ENCODE measurements at places on chromosomes 12 and 14.
A peak's percentile ranks its signal among the peaks of the same experiment; 100 is the strongest.

GRCh38 chr14:68394764-68395143 is 398.1 kb downstream of the ZFP36L1 start:
- no peak for DNase-seq

DNA sequence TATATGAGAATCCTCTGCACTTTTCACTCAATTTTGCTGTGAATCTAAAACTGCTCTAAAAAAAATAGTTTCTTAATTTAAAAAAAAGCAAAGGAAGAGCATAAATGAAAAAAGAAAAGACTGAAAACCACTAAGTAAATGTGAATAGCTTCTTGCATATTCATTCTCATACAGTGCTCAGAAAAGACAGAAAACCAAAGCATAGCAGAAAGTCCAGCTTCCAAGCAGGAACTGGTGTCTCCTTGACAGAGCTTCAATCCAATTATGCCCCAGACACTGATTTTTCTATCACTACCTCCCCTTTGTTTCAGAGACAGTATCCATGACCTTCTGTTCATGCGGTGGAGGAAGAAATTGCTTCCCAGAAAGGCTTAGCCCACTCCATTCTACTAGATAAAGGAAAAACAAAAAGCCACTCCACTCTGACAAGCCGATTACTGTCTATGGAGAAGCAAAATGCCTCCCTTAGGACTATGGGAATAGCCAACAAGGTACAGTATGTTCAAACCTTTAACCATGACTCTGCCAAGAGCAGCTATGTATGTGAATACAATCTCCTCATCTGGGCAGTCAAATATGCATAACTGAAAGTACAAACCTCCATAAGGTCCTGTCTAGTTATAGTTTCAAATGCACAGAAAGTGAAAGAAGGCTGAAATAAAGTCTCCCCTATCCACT is 40.6 kb downstream of the ATF7 start:
- DNase-seq: no peak

DNA sequence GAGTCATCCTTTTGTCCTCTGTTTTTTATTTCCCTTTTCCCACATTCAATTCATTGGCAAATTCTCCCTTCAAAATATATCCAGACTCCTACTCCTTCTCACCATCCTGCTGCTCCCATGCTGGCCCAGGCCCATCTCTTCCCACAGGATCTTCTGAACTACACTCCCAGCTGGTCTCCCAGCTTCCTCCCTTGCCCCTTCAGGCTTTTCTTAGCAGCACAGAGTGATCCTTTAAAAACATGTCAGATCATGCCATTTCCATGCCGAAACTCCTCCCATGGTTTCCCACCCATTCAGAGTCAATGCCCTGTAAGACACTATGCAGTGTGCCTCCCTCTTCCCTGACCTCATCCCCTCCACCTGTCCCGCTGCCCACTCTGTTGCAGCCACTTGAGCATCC is 2.4 kb upstream of the KRT84 start:
- no peak for DNase-seq

DNA sequence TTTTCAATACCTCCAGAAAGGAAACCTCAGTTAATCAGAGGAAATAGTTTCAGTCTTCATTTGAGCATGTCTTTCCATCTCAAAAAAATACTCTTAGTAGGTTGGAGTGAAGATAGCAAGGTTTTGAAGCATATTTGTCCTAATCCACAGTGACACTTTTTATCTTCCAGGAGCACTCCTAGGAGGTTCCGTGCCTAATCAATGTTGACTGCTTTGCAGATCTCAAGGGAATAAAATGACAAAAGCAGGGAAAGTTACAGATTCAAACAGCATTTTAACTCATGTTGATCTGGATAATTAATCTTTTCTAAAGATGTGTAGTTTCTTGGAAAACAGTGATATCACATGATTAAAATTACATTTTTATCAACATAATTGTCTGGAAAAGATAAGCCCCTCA is 213.9 kb downstream of the ANO6 start:
- no peak for DNase-seq

DNA sequence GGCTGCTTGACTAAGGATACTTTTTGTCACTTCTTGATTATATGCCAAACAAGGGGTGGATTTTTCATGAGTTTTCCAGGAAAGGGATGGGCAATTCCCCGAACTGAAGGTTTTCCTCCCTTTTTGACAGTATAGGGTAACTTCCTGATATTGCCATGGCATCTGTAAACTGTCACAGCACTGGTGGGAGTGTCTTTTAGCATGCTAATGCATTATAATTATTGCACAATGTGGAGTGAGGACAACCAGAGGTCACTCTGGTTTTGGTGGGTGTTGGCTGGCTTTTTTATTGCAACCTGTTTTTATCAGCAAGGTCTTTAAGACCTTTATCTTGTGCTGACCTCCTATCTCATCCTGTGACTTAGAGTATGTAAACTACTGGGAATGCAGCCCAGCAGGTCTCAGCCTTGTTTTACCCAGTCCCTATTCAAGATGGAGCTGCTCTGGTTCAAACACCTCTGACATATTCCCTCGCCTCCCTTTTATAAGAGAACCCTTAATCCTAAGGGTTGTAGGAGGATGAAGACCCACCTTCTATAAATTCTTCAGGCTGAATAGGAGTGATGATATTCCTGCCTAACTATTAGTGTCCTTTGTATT is 471.2 kb downstream of the ATP23 start:
- no peak for DNase-seq

DNA sequence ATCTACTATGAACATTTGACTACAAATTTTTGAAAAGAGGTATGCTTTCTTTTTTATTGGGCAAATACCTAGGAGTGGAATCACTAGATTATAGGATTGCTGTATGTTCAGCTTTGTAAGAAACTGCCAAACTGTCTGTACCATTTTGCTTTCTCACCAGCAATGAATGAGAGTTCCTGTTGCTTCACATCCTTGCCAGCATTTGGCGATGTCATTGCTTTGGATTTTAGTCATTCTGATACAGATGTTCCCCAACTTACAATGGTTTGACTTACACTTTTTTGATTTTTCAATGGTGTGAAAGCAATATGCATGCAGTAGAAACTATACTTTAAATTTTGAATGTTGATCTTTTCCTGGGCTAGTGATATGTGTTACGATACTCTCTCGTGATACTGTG is 328.7 kb downstream of the RAD51B start:
- no peak for DNase-seq

- DNase-seq: no peak
Observed at GRCh38 chr12:107622001-107622400, 63.6 kb upstream of the PWP1 start.

- no peak for DNase-seq
Observed at GRCh38 chr12:70919176-70919575, 1.4 kb downstream of the PTPRR start.

DNA sequence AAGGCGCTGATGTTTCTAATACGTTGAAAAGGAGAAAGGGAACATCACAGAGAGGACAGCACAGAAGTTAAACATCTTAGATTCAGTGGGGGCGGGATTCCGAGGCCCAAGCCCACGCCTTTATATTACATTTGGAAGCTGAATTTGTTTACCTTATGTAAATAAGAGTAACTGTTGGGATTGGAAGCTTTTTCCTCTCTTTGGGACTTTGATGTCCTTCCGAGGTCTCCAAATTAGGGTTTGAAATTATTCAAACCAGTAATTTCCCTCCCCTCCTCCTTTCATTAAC is 6.4 kb downstream of the FOXA1 start:
- no peak for DNase-seq

GRCh38 chr12:6084261-6084968 is 40.1 kb downstream of the VWF start:
- no peak for DNase-seq

- DNase-seq: peak; percentile 79
Observed at GRCh38 chr14:75522224-75522982, at the start of gene BATF. Gene BATF (plus strand): TSS chr14:75522469. CDS start chr14:75522683, 214 bp downstream.

DNA sequence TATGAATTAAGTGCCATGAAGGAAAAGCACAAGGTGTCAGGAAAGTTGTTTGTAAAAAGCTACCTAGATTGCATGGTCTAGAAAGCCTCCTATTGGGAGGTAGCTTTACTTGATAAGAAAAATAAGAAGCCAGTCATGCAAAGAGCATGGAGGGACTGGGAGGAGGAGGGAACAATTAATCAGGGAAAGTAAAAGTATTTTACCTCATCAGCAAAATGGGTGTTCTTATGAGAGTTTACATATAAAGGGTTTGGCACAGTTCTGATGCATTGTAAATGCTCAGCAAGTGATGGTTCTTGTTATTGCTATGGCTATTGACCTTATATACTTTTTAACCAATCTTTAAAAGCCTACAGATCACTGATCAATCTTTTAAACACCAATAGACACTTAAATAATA is 17.0 kb upstream of the TSPAN8 start:
- DNase-seq: no peak

- no peak for DNase-seq
Observed at GRCh38 chr14:22471545-22472121, 117.4 kb downstream of the DAD1 start.

DNA sequence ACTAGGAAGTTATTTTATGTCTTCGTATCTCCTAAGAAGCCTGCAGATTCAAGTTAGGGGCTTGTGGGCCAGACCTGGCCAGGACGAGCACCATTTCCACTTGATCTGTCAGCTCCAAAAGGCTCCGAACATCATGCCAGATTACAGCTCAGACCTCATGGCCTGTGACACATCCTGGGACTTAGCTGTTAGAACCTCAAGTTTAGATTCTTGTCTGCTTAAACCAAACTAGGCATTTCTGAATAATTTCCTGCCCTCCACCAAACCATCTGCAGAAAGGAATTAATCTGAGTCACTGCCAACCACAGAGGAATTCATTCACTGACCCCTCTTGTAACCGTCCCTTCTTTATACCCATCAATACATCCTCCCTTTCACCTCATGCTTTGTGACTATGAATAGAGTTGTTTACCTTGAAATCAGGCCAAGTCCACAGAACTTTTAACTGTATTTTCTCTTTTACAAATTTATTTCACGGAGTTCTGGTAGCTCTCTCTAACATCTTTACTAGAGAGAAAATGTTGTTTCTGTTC is 120.3 kb downstream of the FBXL14 start:
- DNase-seq: no peak
